Testis (tissue), 5 donors: ENCODE measurements at places on chromosomes 2 and 18. TPM values are rescaled to one million over a fixed set of nuclear protein-coding genes. Genes with fewer than 3 reads are reported as not detected.
A peak's percentile ranks its signal among the peaks of the same experiment; 100 is the strongest.

NAT8 gene
- total RNA-seq, result not detected

CRYGC gene
- not detected for total RNA-seq

GRCh38 chr18:74945774-74946545 is 263.0 kb downstream of the PTGR3 start:
- no peak for DNase-seq

GRCh38 chr2:29879456-29879855 is 41.9 kb downstream of the ALK start:
- no peak for DNase-seq

GRCh38 chr2:86039178-86039962 is 66.3 kb downstream of the POLR1A start:
- no peak for DNase-seq

DNA sequence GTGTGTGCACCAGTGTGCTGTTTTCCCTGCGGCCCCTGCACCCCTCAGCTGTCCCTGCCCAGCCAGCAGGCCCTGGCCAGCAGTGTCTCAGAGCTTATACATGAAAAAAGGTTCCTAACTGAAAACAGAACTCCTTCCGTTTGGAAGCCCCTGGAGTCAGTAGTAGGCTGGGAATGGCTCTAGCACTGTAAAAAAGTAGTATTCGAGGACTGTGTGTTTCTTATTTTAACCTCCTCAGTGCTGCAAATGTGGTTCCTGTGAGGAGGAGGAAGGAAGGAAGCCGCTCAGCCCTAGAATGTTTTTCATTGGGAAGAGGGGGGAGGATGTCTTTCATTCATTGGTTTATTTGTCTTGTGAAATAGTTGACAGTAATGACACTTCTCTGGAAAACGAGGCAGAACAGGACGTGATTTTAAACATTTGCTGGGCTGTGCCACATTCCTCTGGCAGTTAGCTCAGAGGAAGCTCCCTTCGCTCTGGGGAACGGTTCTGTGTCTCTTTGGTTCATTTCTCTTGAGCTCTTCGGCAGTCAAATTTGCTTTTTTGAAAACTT is 103.5 kb downstream of the SPTBN1 start:
- peak; percentile 52 for DNase-seq

DNA sequence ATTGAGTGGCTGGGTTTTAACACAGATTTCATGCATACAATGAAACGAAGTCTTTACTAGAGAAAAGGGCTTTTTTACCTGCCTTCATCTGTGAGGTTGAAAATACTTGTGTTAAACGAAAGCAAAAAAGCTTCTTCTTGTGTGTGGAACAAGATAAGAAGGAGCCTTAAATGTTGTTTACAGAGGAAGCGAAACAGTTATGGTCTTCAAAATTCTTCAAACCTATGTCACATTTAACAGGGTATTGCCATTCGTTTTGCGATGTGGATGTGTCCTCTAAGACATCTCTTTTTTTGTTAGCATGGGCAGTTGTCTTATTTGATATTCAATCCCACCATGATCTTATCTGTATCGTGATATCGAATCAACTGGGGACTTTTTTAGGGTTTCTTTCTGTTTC is 532.6 kb downstream of the TMEM182 start:
- DNase-seq, result no peak

DNA sequence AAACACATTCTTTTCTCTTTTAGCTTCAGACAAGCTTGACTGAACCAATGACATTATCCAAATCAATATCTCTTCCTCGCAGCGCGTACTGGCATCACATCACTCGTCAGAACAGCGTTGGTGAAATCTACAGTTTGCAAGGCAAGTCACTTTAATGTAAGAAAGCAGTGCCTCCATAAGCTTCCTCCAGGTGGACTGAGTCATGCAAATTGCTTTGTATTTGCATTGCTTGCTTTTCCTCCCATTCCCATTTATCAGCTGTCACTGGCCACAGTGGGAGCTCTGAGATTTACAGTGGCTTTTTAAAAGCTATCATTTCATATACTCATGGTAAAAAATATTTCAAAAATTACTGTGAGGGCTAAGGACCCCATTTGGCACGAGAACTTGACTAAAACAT is 189.9 kb downstream of the CD226 start:
- DNase-seq, result no peak

- DNase-seq, result no peak
These were observed 260.0 kb downstream of the ATAD2B start for GRCh38 chr2:23666980-23667357.

- no peak for DNase-seq
These were observed 21.6 kb downstream of the MBOAT2 start for GRCh38 chr2:8981876-8982275.

DNA sequence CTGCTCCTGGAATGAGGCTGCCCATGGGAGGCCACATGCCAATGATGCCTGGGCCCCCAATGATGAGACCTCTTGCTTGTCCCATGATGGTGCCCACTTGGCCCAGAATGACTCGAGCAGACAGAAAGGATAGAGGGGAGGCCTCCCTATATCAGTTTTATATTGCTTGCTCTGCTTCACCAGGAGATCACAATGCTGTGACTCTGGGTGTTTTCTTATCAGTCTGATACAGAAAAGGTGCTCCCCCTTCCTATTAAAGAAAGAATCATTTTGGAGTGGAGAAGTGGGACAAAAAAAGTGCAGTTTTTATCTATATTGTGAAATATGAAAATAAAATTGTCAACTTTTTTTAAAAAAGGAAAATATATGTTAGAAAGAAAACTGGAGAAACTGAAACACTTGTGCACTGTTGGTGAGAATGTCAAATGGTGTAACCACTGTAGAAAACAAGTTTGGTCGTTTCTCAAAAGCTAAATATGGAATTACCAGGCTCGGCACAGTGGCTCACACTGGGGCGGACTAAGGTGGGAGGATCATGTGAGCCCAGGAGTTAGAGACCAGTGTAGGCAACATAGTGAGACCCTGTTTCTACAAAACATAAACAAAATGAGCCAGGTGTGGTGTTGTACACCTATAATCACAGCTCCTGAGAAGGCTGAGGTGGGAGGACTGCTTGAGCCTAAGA is 21.8 kb downstream of the LPIN2 start:
- DNase-seq, result no peak

- DNase-seq, result no peak
These were observed 47.5 kb downstream of the ANKRD44 start for GRCh38 chr2:197263077-197263476.

DNA sequence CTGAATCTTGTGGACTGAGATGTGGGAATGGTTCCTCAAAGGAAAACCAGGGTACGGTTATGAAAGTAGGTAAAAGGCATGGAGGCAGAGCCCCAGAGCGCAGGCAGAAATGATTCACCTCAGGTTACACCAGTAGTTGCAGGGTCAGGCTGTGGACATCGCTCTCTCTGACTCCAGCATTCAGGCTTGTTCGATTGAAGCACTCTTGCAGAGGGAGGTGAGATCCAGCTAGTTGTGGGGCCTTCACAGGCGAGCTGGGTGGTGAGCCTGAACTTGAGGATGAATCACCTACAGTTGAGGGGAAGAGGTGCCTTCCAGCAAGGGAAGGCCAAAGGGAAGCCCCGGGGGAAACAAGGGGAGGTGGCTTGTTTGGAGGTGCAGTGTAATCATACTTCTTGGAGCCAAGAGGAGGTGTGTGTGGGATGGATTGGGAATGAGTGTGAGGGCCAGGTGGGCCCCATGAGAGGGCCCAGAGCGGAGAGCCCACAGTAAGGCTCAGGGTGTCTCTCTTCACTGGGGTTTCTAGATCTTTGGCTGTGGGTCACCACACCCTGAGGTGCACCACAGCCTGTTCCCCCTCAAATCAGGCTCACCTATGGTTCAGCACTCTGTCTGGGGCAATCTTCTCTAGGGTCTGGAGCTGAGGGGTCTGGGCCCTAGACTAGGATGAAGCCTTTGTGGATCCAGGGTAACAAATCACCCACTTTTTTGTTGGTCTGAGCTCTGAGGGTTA is 48.5 kb upstream of the MCFD2 start:
- DNase-seq, result no peak

DNA sequence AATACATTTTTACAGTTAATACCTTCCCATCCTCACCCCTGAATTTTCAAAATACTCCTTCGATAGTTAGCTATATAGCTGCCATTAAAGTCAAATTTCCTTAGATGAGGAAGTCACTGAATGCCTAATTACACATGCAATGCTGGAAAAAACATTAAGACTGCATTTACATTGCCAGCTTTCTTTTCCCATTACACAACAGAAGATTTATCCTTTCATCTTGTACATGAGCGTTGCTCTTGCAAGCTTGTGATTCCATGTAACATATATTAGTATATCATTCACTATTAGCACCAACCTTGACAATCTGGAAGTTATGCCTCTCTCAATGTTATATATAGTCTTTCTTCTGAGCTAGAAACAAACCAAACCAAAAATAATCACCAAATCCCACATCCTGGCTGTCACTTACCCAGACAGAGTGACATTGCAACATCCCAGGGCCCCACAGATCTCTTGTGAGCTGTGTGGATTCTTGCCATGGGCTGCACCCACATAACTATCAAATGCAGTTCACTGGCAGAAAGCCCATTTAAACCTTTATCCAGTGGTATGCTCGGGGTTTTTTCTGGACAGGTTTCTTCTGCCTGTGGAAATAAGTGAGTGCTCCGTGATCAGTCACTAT is 79.2 kb upstream of the PAPOLG start:
- no peak for DNase-seq

- DNase-seq, result no peak
These were observed 81.3 kb downstream of the ROCK2 start for GRCh38 chr2:11263177-11263576.

DNA sequence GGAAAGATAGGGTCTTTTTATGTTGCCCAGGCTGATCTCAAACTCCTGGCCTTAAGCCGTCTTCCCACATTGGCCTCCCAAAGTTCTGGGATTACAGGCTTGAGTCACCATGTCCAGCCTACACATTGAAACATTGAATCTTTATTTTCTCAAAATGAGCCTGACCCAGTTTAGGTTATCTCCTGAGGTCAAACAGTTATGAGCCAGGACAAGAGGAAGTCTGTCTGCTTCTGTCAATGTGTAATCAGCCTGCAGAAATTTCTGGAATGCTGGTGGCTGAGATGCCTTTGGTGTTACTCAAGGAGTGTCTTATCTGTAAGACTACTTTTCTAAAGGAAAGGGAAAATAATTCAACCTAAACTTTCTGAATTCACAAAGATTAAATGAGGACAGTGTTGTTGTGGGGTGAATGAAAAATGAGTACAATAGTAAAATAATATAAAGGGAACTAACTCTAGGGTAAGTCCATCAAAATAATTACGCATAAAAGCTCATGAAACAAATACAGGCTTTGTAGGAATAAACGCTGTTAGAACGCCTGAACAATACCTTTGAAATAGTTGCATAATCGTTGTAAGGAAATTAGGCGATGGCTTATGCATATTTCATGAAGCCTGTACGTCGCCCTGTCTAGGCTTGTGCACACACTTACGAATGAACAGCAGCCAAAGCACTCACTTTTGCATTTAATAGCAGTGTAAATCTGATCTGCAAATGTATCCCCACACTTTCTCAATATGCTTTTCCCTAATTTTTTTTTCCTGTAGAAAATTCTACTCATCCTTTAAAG is 260.8 kb downstream of the RDH14 start:
- peak; percentile 90 for DNase-seq

DNA sequence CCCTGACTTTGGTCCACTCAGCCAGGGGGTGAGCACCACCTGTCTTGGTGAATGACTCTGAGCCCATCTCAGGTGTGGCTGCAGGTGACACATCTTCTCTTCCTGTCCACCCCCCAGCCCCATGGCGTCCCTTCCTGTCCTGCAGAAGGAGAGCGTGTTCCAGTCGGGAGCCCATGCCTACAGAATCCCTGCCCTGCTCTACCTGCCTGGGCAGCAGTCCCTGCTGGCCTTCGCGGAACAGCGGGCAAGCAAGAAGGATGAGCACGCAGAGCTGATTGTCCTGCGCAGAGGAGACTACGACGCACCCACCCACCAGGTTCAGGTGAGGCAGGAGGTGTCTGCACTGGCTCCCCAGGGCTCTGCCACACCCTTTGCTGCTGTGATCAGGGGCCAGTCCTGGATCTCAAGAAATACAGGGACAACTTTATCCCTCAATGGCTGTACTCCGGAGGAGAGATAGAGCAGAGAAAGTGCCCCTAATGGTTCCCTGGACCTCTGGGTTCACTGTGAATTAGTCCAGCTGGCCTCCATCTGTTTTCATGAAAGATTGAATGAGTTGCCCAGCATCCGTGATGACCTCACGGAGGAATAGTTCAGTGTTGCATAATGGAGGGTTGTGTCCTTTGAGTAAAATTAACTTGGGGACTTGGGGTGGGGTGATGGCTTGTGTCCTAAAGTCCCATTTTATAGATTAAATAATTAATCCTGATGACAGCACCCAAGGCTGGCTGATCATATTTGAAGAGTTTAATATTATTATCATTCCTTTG is at the start of gene NEU2:
Gene NEU2, plus strand, starts transcription at position 122 of the 770 bp plus-strand sequence. Its CDS starts 0 bp downstream, at position 122.
- DNase-seq, result no peak

GRCh38 chr2:113697516-113697915 is 58.9 kb downstream of the SLC35F5 start:
- DNase-seq, result no peak
